ENCODE measurements at places on chromosomes 1 and 21.
A peak's percentile ranks its signal among the peaks of the same experiment; 100 is the strongest.

DNA sequence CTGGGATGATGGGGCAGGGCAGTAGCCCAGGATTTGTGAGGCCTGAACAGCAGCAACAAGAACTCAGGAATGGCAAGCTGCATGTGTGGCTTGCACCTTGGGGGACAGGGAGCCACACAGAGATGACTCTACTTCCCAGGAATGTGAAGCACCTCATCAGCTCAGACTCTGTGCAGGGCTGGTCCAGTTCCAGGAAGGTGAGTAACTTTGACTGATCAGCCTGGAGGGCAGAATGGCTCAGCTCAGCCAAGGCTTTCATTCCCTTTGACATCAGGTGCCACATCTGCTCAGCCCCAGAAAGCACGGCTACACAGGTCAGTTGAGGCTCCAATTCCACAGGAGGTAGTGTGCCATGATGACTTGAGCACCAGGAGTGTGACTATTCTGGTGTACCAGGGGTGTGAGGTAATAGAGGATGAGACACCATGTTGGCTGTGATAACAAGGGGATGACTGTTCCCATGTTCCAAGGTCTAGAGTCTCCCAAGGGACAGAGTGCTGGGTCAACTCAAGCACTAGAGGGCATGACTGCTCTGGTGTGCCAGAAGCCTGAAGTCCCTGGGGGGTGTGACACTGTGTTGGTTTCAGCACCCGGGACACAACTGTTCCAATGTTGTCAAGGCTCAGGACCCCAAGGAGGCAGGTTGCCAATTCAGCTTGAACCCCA, 625.8 kb upstream of the ADGRL2 start:
- H3K4me1 ChIP-seq = no peaks in the 10 kb centered on the region
- DNase-seq = no peak
- no peak overlapping the region for H3K4me3 ChIP-seq
- no peaks in the 10 kb centered on the region for H3K36me3 ChIP-seq
- no peaks in the 10 kb centered on the region for H3K27me3 ChIP-seq
- H3K27ac ChIP-seq = no peak overlapping the region

DNA sequence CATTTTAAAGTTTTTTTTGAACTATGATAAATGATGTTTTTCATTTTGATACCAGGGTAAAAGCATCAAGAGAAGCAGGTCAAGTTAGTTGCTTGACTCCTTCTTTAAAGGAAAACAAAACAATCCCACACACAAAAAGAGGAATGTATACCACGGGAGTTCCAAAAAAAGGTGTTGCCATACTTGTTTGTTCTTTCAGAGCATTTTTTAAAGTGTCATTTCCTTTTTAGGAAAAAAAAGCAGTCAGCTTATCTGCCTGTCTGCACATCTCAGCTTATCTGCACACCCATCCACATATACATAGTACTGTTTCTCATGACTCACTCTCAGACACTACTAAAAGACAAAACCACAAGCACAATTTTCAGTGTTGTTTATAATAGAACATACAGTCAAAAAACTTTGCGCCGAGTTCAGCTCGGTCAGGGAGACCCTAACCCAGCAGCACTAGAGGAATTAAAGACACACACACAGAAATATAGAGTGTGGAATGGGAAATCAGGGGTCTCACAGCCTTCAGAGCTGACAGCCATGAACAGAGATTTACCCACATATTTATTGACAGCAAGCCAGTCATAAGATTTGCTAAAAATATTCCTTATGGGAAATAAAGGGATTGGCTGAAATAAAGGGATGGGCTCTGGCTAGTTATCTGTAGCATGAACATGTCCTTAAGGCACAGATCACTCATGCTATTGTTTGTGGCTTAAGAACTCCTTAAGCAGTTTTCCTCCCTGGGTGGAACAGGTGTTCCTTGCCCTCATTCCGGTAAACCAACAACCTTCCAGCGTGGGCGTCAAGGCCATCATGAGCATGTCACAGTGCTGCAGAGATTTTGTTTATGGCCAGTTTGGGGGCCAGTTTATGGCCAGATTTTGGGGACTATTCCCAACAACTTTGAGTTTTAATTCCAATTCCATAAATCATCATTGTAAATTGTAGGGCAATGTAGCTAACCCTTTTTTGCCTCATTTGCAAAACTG, 11.4 kb upstream of the MNDA start:
- H3K36me3 ChIP-seq = no peaks in the 10 kb centered on the region
- no peak overlapping the region for H3K27ac ChIP-seq
- DNase-seq = no peak

DNA sequence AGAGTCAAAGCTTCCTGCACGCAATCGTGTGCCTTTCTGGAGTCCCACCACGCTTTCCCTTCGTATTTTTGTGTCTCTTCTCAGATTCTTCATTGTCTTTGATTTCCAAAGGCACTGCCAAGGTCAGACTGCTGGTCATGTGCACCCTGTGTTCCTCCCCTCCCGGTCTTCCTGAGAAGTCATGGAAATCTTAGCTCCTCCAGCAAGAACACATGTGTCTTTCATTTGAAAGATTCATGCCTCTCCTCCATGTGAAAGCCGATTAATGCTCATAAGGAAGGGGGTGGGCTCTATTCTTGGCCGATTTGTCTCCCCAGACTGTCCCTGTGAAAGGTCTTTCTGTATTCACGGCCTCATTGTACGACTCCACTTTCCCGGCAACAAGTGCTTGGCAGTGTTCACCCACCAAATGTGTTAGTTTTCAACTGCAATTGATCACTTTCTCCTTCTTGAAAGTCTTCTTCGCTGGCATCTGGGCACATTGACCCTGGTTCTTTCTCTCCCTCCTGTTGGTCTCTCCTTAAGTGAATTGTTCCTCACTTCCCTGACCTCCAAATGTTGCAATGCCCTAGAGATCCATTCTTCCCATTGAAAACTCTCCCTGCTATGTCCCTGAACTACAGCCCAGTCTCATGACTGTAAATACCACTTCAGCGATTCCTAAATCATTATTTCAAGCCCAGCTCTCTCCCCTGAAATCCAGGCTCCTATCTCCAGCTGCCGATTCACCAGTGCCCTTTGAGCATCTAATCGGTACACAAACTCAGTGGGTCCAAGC, 25.4 kb downstream of the MX2 start:
- no peaks in the 10 kb centered on the region for H3K4me1 ChIP-seq
- no peak overlapping the region for H3K4me3 ChIP-seq
- no peaks in the 10 kb centered on the region for H3K27me3 ChIP-seq
- no peaks in the 10 kb centered on the region for H3K36me3 ChIP-seq

DNA sequence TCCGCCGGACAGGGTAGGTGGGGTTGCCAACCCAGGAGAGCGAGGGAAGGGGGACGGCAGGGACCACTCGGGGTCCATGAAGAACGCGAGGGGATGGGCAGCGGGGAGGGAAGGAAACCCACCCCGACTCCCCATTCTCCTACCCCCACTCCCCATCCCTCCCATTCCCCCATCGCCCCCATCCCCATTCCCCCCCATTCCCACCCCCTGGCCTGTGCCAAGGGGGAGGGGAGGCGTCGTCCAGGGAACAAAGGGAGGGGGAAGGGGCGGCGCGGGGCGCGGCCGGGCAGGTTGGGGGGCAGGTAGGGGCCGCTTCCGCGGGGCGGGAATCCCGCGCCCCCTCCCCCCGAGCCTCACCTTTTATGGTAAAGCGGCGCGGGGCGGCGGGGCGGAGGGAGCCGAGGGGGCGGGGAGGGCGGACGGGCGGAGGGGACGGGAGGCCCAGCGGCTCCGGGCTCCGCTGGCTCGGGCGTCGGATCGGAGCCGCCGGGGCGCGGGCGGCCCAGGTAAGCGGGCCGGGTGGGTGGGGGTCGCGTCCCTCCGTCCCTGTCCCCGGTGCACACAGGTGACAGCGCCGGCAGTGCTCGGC, at the start of gene FBLIM1:
Gene FBLIM1 (plus strand): TSS at position 453 of the 589 bp plus-strand sequence. CDS start 6,189 bp downstream, outside the sequence.
- no peaks in the 10 kb centered on the region for H3K27me3 ChIP-seq
- no peak for DNase-seq
- no peaks in the 10 kb centered on the region for H3K36me3 ChIP-seq
- H3K27ac ChIP-seq = peak within 1 kb of the TSS; percentile 66
- no peak within 1 kb of the TSS for H3K4me3 ChIP-seq
- H3K4me1 ChIP-seq = peaks cover 33% of the 10 kb centered on the region

DNA sequence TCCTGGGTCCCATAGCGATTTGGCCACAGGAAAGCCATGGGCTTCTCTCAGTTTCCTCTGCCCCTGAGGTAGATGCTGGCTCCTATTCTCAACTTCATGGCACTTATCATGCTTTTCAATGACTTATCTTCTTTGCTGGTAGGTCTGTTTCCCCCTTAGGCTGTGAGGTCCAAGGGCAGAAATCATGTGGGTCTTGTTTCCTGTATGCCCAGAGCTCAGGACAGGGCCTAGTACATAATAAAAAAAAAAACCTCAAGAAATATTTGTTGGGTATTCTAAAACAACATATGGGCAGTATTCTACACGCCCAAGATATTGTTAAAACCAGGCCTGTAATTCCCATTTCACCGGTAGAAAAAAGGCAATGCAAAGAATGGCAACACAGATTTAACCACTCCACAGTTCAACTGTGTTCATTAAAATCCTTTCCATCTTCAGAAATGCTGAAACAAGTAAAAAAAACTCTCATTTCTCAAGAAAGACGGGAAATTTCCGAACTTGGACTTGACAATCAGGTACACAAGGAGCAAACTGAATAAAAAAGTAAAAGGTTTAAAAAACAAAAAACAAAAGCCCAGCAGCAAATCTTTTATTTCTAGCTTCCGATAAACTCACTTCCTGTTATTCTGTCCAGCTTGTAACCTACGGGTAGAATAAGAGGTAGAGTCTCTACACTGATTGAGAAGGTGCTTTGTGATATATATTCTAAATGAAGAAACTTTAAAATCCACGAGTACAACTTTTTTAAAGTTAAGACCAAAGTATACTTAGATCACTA, 6.3 kb upstream of the TDRD10 start:
- peaks cover 24% of the 10 kb centered on the region for H3K27me3 ChIP-seq
- H3K4me3 ChIP-seq = no peak overlapping the region
- H3K27ac ChIP-seq = no peak overlapping the region
- no peaks in the 10 kb centered on the region for H3K4me1 ChIP-seq
- H3K36me3 ChIP-seq = no peaks in the 10 kb centered on the region

- H3K4me1 ChIP-seq = peaks cover 60% of the 10 kb centered on the region
- no peaks in the 10 kb centered on the region for H3K27me3 ChIP-seq
- no peak overlapping the region for H3K4me3 ChIP-seq
- DNase-seq = no peak
- no peak overlapping the region for H3K27ac ChIP-seq
These were observed 7.2 kb downstream of the ARF1 start for GRCh38 chr1:228089519-228090380.

DNA sequence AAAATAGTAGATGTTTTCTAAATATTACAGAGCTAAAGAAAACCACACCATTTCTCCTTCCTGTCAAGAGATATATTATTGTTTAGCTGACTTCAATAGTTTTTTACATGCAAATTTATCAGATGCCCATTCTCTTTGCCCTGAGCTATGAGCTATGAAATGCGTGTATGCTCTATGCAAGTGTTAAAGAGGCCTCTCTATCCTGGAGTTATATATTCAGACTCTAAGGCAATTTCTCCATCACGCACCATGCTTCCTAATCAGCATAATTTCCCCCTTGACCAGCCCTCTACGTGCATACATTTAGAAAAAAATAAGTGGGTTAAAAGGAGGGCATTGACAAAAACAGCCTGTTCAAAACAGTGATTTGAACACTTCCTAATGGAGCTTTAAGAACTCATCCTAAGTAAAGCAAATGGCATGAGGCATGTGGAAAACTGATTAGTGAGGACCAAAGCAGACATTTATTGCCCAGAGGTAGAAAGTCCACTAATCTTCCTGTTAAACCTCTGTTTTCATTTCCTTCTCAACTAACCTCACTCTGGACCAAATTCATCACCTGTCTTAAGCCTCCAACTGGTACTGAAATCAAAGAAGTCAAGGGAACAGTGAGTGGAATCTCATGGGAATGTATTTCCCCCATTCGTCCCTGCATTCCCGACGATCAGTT, 565.8 kb upstream of the PKN2 start:
- H3K36me3 ChIP-seq = no peaks in the 10 kb centered on the region
- no peak overlapping the region for H3K4me3 ChIP-seq
- H3K27ac ChIP-seq = no peak overlapping the region
- H3K4me1 ChIP-seq = no peaks in the 10 kb centered on the region
- H3K27me3 ChIP-seq = no peaks in the 10 kb centered on the region

GRCh38 chr1:111332190-111332589, 41.5 kb downstream of the CHIA start:
- H3K4me3 ChIP-seq = no peak overlapping the region
- no peak overlapping the region for H3K27ac ChIP-seq
- no peak for DNase-seq
- no peaks in the 10 kb centered on the region for H3K36me3 ChIP-seq
- no peaks in the 10 kb centered on the region for H3K27me3 ChIP-seq

DNA sequence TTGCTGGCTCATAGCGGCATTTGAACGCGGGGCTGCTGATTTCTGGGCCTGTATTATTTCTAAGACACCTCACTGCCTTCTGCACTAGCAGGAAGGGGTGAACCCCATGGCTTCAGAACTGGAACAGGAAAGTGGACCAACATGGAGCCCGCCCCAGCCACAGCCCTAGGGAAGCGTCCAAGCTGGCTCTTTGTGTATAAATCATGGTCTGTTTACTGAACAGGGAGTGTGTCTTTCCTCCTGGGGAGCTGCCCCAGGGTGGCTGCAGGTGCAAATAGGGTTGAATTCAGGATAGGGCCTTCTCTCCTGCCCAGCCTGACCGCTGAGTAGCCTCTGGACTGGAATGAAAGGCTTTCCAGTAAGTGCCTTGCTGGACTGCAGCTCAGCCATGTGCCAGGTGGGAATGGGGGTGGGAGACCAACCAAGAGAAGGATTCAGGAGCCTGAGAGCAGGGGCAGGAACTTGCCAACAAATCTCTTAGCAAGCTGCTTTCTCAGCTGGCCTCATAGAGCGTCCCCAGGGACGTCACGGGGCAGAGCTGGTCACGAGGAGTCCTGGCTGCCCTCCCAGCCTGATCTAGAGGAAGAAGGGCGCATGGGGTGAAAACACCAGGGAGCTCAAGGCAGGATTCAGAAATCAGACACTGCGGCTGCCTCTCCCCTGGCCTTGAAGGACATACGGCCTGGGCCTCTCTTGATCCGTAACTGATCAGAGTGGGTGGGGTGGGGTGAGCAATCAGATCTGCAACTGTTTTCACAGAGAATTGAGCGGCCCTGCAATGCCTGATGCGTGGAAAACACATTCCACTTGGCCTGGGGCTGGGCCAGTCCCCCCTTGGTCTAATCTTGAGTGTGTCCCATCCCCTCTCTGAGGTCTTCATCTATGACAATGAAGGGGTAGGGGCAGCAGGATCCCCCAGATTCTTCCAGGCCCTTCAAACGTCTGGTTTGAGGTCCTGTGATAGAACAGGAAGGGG, 56.5 kb upstream of the SELENON start:
- DNase-seq = no peak
- no peak overlapping the region for H3K4me3 ChIP-seq
- H3K27me3 ChIP-seq = no peaks in the 10 kb centered on the region
- peaks cover 5% of the 10 kb centered on the region for H3K4me1 ChIP-seq
